Endothelial cell (in vitro differentiated cells): ENCODE measurements at places on chromosomes 3 and 15. TPM values are rescaled to one million over a fixed set of nuclear protein-coding genes. Genes with fewer than 3 reads are reported as not detected.

ANKUB1 gene
- not detected for total RNA-seq

EPHA3 gene
- total RNA-seq: not detected

SERF2 gene
- 845 TPM for total RNA-seq

RETNLB gene
- total RNA-seq: not detected

GPR87 gene
- total RNA-seq: 2.0 TPM

U2SURP gene
- total RNA-seq: 86.1 TPM

IL17RE gene
- 0.74 TPM for total RNA-seq

GOLGA8G gene
- total RNA-seq: not detected

IQCH gene
- 2.4 TPM for total RNA-seq

DPP8 gene
- 36.6 TPM for total RNA-seq

FBXL2 gene
- 11.5 TPM for total RNA-seq

HHLA2 gene
- total RNA-seq: not detected

SLC38A3 gene
- 0.56 TPM for total RNA-seq

LRRIQ4 gene
- 0.38 TPM for total RNA-seq

ISG20 gene
- total RNA-seq: 6.6 TPM

CSPG5 gene
- total RNA-seq: 0.23 TPM

MYNN gene
- total RNA-seq: 13.0 TPM

HESX1 gene
- total RNA-seq: 1.6 TPM

ARL14 gene
- total RNA-seq: not detected

PLSCR5 gene
- not detected for total RNA-seq

APOD gene
- 5.0 TPM for total RNA-seq

IMPG2 gene
- 0.74 TPM for total RNA-seq

ATP8B4 gene
- total RNA-seq: 45.8 TPM

SCN5A gene
- total RNA-seq: 1.4 TPM

SNX33 gene
- total RNA-seq: 17.3 TPM

TM4SF18 gene
- total RNA-seq: 57.4 TPM

GBE1 gene
- 15.6 TPM for total RNA-seq
